ENCODE measurements at places on chromosomes 4 and X. TPM values are rescaled to one million over a fixed set of nuclear protein-coding genes. Genes with fewer than 3 reads are reported as not detected.
A peak's percentile ranks its signal among the peaks of the same experiment; 100 is the strongest.

DNA sequence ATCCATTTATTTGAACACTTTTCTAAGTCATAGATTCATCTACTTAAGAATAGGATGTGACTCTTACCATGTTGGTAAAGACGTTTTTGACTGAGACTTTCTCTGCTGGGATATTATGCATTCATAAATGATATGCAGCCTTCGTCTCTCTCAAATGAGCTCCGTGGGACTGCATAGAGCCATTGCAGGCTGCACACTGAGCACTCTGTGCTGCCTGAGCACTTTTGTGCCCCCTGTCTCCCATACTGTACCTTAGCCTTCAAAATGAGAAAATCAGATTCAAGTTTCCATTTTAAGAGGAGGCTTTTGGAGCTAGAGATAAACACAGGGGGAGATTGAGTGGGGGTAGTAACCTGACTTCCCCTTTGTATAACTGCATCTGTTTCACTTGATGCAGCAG is 433.6 kb downstream of the ZIC3 start:
- no peak for DNase-seq

F9 gene
- not detected for total RNA-seq

BEX1 gene
- not detected for total RNA-seq

DNA sequence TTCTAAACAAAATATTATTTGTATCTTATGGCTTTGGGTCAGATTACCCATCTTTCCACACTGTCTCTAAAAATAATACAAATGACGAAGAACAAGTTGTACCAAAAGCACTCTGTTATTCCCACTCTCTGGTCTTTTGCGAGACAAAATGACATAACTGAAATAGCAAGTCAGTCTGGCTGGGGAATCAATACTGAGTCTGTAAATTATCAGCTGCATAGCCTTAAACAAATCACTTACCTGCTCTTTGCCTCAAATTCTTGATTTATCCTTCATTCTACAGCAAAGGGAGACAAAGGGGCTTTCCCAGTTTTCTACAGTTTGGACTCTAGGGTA is 40.9 kb downstream of the SOWAHB start:
- no peak for DNase-seq

CXCL10 gene
- total RNA-seq: 0.13 TPM

DNA sequence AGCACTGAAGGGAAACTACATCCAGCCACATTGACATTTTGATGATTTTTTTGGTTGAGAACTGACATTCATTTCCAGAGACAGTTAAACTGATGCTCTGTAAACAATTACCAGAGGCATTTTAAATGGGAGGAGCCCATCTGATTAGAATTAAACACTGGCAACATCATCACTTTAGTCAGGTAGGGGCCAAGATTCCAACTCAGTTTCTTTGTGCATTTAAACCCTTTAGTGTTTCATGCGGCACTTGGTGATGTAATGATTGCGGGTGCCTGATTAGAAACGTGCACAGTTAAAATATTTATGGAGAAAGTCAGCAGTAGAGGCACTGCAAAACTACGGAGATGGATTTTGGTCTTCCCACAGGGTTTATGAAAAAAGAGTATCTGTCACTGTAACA is 16.1 kb downstream of the TNIP3 start:
- no peak for DNase-seq

SHISA3 gene
- total RNA-seq: 0.13 TPM

DNA sequence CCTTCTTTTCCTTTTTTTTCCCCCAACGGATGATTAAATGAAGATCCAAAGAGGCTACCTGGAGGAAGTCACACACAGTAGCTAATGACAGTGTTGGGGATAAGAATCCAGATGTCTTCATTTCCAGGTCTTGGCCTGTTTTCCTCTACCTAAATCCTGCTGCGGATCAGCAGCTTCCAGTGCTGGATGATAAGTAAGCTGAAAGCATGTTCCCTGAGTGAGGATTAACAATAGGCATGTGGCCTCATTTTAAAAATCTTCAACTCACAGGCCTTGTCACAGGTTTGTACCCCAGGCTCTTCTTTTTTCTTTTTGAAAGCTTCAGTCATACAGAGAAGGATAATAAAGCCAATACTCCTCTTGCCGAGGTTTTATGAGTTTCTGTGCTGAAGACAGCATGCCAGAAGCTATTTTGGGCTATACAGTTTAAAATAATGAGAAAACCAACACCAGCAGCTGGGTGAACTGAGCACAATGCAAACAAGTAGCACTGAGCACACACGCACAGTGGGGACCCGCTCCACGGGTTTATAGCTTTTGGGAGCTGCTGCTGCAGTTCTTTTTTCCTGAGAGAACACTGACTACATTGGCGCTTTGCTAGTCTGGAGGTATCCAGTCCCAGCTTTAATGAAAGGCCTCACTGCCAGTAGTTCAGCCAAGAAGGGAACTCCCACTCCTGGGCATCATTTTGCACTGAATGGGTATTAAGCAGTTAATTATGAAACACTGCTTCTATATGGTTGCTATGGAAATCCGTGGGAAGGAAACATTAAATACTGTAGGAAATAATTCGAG is 184.2 kb upstream of the CTSO start:
- DNase-seq: no peak

GRCh38 chrX:19602866-19603622 is 87.7 kb upstream of the MAP3K15 start:
- DNase-seq: no peak

GRCh38 chr4:174086829-174087799 is 196.4 kb downstream of the FBXO8 start:
- no peak for DNase-seq

GRCh38 chr4:54276641-54277430 is 47.7 kb downstream of the PDGFRA start:
- peak; percentile 69 for DNase-seq

GRCh38 chr4:100649417-100649816 is 131.6 kb upstream of the EMCN start:
- DNase-seq: no peak

DNA sequence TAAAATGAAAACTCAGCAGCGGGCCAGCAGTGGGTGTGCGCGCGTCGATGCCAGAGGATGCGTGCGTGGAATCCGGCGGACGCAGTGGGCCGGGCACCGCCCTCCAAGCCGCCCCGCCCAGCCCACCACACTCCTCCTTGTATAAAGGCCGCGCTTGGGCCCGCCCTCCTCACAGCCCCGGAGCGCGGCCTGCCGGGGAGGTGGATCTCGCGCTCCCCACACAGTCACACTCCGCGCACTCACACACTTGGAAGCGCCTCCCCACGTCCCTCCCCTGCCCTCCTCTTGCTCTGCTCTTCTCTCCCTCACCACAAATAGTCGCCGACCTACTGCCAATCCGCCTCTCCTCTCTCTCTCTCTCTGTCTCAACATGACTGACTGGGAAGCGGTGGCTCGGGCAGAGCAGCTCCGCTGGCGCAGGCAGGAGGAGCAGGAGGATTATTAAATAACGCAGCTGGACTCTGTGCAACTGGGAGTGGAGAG is at the start of gene CCSER1:
TSS of gene CCSER1 (plus strand) at position 172 of the 483 bp plus-strand sequence.
- DNase-seq: peak; percentile 51

DNA sequence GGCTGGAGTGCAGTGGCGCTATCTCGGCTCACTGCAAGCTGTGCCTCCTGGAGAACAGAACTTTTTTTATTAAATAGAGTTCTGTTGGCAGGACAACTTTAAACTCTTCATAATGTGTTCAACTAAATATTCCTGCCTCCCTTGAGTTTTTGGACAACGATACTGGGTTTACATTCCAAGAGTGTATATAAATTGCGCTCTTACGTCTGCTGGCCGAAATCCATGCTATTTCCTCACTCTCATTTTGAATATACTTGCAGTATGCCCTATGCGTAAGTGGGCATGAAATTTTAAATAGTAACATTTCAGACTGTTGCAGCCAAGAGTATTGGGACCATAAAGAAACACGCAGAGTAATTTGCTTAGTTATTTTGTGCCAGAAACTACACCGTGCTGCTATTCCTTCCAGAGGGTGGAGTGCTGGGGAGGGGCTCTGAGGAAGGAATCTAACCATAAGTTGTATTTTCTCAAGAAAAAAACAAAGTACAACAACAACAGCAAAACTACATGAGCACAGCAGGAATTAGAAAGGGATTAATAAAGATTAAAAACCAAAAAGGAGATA is 480.0 kb downstream of the NLGN4X start:
- DNase-seq: no peak

NHSL2 gene
- 24.3 TPM for total RNA-seq

DNA sequence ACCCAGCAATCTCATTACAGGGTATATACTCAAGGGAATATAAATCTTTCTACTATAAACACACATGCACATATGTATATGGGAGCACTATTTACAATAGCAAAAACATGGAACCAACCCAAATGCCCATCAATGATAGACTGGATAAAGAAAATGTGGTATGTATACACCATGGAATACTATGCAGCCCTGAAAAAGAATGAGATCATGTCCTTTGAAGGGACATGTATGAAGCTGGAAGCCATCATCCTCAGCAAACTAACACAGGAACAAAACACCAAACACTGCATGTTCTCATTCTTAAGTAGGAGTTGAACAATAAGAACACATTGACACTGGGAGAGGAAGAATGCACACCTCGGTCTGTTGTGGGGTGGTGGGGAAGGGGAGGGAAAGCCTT is 80.6 kb upstream of the TBX22 start:
- DNase-seq: no peak

Data from dermis microvascular lymphatic vessel endothelial cell (primary cell).